Hematopoietic multipotent progenitor cell treated with erythropoietin and hydrocortisone succinate and interleukin-3 and kit ligand, for 15 days (in vitro differentiated cells): ENCODE measurements at places on chromosomes 4 and X.

GRCh38 chrX:37454537-37455285 is 105.5 kb downstream of the PRRG1 start:
- no peak for DNase-seq

- no peak for DNase-seq
Measured at GRCh38 chrX:155662282-155662681, 49.5 kb upstream of the TMLHE start.

GRCh38 chrX:36577006-36577405 is 431.2 kb upstream of the FAM47C start:
- DNase-seq: no peak

DNA sequence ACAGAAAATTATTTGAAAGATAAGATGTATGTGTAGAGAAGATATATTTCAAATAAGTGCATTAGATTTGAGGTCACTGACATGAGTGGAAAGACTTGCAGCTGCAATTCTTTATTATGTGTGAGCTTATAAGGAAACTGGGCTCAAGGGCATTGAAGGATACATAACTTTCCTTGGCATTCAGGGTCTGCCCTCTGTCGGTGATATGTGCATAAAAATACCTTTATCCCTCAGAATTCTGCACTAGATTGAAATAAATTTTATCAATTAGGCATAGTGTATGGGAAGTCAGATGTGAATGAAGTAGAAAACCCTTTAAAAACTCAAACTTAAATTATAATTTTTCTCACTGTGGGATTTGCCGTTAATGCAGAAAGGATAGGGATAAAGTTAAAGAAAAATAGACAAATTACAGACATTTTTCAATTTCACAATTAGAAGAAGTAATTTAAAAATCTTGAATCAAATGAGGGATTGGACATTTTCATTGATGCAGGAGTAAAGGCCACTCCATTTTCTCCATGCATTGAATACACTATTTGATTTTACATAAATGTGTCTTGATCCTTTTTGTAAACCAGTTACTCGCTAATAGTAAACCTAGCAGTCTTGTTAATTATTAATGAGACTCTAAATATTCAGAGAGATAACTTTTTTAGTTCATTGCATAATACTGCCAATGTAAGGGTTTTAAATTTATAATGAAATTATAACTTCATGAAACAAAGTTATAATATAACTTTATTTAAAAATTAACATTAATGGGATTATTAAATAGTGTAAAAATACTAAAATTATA is 21.0 kb upstream of the ETNPPL start:
- DNase-seq: no peak

GRCh38 chrX:40964633-40965586 is 120.3 kb upstream of the USP9X start:
- no peak for DNase-seq

DNA sequence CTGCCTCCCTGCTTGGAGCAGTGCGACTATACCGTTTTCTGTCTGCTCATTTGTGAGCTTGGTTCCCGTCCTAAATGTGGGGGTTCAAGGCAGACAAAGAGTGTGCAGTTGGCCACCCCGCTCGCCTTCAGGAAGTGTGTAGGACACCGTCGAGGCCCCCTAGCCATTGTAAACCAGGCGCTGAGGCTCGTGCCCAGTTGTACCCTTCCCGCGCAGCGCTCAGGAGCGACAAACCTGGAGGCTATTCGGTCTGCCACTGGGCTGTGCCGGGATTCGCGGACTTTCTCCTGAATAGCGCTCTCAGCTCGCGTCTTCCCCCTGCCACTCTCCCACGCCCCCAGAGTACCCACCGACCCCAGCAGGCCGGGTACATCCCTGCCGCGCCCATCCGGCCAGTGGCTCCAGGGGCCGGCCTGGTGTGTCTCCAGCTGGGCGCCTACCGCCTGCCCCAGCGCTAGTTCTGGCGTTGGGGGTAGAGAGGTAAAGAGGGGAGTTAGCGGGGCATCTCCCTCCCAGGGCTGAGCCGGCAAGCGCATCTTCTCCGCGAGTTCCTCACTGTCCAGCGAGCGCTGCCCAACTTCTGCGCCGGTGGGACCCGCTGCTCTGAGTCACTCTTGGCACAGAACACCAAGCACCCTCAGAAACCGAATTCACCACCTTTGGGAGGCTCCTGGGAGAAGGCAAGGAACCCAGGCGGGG is 880 bp upstream of the LONRF3 start:
- no peak for DNase-seq
